ENCODE measurements at places on chromosomes 12 and 14.

DNA sequence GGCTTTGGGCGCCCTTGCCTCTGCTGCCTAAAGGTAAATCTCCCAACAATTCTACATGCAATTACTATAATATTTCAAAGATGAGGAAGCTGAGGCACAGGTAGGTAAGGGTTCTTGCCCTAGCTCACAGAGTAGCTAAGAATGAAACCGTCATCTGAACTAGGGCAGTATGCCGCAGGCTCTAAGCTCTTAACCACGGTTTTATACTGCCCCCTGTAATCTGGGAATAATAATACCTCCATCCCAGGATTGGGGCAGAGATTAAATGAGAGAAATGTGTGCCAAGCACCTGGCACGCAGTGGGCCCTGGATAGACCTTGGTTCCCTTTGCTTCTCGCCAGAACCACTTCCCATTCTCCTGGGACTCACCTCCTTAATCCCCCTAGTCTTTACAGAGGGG lies 1.5 kb upstream of the HRK start:
- peak; percentile 40 for DNase-seq

- DNase-seq = peak; percentile 61
Observed at GRCh38 chr12:113874999-113875561, 91.0 kb downstream of the RBM19 start.

DNA sequence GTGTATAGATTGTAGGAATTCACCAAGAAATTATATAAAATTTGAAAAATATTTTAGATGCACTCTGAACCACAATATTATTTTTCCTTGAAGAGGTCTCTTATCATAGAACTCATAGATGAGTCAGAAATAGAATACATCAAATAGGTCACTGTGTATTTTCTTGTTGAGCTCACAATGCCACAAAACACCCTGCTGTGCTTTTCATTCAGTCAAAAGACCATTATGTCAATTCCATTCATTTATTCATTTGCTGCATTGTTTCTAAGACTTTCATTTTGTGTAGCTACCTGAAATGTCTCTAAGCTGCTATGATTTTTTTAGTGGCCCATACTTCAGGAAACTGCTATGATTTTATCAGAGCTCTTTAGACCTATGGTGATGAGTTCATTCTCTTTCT lies 231.9 kb upstream of the AVPR1A start:
- no peak for DNase-seq

- DNase-seq = peak; percentile 12
Observed at GRCh38 chr12:103933237-103933636, 3.0 kb downstream of the HSP90B1 start.

GRCh38 chr14:33611405-33612196 lies 339.3 kb downstream of the EGLN3 start:
- peak; percentile 34 for DNase-seq

- DNase-seq = no peak
Observed at GRCh38 chr12:115799610-115800009, 477.9 kb downstream of the MED13L start.

GRCh38 chr14:59570122-59570521 lies 6.5 kb downstream of the CCDC175 start:
- DNase-seq = peak; percentile 10

DNA sequence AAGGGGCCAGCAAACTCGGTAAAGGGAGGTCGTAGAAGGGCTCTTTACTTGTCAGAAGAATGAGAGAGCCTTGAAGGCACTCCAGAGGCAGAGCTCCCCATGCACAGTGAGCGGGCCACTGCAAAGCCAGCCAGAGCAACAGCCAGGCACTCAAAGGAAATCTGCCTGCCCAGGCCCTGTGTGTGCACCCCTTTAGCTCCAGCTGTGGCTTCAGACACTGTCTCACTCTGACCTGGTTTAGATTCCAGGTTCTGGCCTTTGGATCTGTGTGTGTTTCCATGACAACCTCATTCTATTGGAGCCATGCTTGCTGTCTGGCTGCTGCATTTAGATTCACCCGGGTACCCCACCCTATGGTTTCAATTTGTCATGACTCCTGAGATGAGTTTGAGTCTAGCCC lies 170.3 kb downstream of the CAPZA3 start:
- no peak for DNase-seq

DNA sequence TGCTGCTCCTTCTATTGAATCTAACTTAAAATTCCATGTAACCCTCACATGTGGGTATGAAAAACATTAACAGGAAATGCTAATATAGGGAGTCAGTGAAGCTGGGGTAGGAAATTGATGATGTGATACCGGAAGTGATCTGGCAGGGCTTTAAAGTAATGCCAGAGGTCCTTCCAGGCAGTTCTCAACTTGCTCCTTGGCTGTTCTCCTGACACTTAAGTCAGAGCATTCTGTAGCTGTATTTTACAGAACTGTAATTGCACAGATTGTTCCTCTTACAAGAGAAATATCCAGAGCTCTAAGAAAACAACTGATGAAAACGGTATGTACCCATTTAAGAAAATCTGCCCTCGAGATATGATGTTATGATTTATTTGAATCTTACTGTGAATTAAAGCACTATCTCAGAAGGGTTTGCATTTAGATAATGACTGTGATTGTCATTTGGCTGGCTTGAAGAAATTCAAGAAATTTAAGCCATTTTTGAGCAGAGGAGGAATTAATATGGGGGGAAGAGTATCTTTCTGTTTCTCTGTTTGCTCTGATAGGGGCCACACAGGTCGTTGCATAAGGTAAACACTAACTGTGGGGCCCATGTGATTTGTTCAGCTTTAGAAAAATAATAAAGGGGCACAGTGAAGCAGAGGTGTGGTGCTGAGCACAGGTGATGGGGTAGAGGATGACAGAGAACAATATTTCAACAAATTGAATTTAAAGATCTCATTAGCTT lies 88.4 kb downstream of the BBS10 start:
- peak; percentile 80 for DNase-seq

- DNase-seq = no peak
Observed at GRCh38 chr14:95137164-95137803, 20.0 kb downstream of the DICER1 start.

DNA sequence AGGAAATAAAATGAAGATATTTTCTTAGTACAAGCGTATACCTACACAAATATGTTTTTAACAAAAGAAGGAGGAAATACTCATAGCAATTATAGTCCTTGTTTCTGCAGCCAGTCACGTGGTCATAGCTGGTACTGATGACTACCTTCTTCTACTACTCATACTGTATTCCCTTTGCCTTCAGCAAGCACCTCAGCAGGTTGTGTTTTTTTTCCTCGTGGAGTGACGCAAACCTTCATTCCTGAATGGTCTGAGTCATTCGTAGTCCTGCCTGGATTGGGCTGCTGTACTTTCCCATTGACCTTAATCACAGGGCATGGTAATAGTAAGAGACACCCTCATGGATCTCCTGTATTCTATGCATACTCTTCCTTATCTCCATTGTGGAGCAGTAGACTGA lies 25.7 kb upstream of the SLC16A7 start:
- DNase-seq = no peak

- no peak for DNase-seq
Observed at GRCh38 chr12:27607591-27607990, 83.6 kb downstream of the PPFIBP1 start.

- no peak for DNase-seq
Observed at GRCh38 chr12:129641926-129642325, 261.9 kb downstream of the TMEM132D start.

DNA sequence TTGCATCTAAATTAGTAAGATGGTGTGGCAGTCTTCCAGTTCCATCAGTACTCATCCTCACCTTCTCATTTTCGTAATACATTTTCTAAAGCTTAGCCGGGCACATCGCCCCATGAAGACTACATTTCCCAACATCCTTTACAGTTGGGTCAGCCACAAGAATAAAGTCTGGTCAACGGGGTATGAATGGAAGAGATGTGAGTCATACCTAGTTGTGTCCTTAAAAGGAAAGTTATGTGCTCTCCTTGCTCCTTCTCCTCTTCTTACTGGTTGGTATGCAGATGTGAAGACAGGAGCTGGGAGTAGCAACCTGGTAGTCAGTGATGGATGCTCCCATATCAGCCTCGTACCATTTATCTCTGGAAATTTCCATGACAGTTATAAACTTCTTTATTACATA lies 35.9 kb upstream of the EGLN3 start:
- peak; percentile 58 for DNase-seq

- peak; percentile 0 for DNase-seq
Observed at GRCh38 chr12:83769151-83769550, 1082.4 kb downstream of the TMTC2 start.

- DNase-seq = no peak
Observed at GRCh38 chr12:119681728-119682638, 14.1 kb downstream of the PRKAB1 start.

GRCh38 chr12:75891072-75891471 lies 140.5 kb downstream of the PHLDA1 start:
- DNase-seq = no peak

GRCh38 chr14:85313560-85314207 lies 216.3 kb upstream of the FLRT2 start:
- peak; percentile 95 for DNase-seq

DNA sequence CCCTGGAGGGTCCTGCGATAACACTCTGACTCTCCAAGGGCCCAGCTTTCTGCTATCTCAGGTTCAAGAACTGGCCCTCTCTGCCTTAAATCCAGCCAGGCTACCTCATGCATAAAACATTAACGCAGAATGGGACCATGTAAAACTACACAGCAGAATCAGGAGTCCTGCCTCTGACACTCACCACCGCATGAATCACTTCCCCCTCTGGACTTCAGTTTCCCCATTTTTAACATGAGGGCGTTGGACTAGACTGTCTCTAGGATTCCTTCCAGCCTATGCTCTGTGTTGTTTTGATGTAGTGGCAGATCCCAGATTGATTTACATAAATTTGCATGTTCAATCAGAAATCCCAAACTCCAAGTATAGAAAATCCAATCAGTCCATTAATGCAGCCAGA lies 3.3 kb downstream of the NCKAP5L start:
- DNase-seq = peak; percentile 56

GRCh38 chr14:105389976-105390848 lies 8.1 kb upstream of the TEX22 start:
- DNase-seq = no peak

- peak; percentile 87 for DNase-seq
Observed at GRCh38 chr12:54368709-54369596, 4.7 kb upstream of the GPR84 start.

- DNase-seq = no peak
Observed at GRCh38 chr12:92726850-92727249, 24.1 kb downstream of the PLEKHG7 start.

DNA sequence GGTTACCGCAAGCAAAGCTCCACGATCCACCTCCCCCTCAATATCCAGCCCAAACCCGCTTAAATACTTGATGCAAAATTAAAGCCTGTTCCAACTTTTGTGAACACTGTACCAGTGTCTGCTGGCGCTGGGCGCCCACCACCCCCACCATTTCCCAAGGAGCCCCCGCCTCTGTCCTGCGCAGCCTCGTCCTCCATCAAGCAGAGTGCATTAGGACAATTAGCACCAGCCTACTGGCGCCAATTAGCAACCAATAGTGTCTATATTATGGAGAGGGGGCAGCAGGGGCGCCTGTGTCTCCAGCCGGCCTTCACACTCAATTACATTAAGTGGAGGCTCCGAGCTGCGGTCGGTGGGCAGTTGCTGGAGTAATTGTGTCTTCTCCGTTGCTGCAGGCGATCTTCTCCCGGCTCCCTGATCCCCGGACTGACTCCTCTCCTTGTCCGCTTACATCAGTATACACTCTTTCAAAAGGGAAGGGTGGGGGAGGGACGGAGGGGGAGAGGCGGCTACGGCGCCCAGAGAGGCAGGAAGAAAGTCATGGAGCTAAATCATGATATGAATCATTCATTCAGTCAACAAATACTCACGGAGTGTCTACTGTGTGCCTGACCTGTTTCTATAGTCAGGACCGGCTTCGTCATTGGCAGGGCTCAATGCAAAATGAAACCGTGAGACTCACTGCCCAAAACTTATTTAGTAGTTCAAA lies 707.3 kb downstream of the MED13L start:
- peak; percentile 1 for DNase-seq

GRCh38 chr12:40033242-40033630 lies 72.6 kb downstream of the SLC2A13 start:
- DNase-seq = no peak

DNA sequence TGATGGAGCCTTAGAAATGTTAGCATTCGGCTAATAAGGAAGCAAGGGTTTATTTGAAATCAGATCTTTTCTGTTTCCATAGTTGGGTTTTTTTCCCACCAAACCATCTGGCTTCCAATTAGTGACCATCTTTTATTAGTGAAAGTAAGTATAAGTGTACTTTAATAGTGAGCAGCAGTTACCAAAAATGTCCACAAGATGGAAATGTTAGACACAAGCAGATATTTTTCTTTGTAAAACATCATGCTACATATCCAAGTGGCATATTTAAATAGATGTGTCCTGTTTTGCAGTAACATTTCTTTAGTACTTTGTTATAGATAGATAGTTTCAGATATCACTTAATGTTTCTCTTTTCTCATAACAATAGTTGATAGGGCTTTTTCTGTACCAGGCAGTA lies 28.8 kb downstream of the YEATS4 start:
- DNase-seq = peak; percentile 85

GRCh38 chr14:68786491-68787091 lies 6.3 kb downstream of the ZFP36L1 start:
- DNase-seq = peak; percentile 90

DNA sequence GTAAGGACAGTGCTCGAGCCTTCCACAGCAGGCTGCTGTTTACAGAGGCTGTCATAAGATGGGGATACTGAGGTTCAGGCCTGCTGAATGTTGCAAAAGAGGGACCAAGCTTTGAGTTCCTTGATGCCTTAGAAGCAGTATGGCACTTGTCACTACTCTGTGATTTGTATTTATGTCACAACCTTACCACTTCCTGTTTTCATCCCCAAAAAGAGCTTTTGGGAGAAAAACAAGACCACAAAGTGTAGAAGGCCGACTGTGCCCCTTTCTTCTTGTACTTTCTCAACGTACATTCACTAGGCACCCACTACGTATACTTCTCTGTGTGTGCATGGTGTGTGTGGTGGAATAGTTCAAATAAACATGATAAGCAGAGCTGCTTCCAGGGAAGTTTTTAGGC lies 90.1 kb downstream of the DRAM1 start:
- no peak for DNase-seq

- no peak for DNase-seq
Observed at GRCh38 chr12:109466821-109467220, 10.3 kb downstream of the KCTD10 start.

- no peak for DNase-seq
Observed at GRCh38 chr12:126355346-126355745, 1290.1 kb downstream of the AACS start.

GRCh38 chr12:117032593-117033381 lies 66.4 kb downstream of the TESC start:
- DNase-seq = no peak

DNA sequence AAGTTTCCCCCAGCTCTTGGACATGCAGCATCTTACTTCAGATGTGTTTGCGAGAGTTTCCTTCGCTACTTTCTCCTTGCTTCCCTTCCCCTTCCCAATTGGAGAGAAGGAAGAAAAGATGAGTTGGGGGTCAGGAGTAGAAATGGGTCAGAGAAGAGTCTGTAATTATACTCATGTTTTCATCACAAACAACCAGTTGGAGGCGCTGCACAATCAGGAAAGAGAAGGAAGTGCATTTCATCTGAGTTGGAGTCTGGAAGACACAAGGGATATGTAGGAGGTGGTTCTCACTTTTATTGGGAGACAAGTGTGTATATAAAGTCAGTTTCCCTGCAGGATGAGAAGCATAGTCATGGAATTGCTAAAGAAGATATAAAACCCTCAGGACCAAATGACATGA lies 31.3 kb upstream of the VSX2 start:
- no peak for DNase-seq

- no peak for DNase-seq
Observed at GRCh38 chr12:111450676-111451075, 45.0 kb downstream of the SH2B3 start.

Measured in fibroblast of villous mesenchyme (primary cell).